CD4-positive, alpha-beta T cell treated with Interleukin-12 subunit alpha and Interleukin-12 subunit beta, for 1 hour (primary cell): ENCODE measurements at places on chromosomes 6 and 20.

- DNase-seq: no peak
Observed at GRCh38 chr6:112931832-112932231, 584.7 kb downstream of the RFPL4B start.

DNA sequence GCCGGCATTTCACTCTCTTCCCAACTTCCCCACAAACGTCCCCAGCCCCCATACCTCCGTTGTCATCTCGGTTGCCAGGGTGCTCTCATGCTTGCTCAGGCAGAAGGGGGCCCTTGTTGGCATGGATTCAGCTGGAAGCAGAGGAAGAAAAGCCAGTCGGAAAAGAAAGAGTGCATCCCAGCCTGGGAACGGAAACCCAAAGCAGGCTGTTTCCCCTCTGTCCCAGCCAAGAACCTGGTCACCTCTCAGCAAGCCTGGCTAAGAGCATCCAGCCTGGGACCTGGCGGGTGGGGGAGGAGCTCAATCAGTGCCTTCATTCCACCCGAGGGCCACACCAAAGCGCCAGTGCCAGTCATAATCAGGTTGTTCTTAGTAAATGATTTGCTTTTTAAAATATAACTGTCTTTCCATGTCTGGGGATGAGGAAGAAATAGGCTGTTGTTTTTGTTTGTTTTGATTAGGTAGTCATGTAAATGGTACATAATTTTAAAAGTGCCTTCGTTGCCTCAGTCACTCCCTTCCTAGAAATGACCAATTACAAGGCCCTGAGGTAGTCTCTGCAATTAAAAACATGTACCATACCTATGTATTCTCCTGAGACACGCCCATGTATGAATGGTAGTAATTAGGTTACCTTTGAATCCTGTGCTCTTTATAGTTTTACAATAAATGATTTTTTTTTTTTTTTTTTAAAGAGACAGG lies 21.1 kb downstream of the CHMP4B start:
- DNase-seq: no peak

GRCh38 chr6:31180500-31180899 lies 10.0 kb upstream of the POU5F1 start:
- DNase-seq: peak; percentile 81

DNA sequence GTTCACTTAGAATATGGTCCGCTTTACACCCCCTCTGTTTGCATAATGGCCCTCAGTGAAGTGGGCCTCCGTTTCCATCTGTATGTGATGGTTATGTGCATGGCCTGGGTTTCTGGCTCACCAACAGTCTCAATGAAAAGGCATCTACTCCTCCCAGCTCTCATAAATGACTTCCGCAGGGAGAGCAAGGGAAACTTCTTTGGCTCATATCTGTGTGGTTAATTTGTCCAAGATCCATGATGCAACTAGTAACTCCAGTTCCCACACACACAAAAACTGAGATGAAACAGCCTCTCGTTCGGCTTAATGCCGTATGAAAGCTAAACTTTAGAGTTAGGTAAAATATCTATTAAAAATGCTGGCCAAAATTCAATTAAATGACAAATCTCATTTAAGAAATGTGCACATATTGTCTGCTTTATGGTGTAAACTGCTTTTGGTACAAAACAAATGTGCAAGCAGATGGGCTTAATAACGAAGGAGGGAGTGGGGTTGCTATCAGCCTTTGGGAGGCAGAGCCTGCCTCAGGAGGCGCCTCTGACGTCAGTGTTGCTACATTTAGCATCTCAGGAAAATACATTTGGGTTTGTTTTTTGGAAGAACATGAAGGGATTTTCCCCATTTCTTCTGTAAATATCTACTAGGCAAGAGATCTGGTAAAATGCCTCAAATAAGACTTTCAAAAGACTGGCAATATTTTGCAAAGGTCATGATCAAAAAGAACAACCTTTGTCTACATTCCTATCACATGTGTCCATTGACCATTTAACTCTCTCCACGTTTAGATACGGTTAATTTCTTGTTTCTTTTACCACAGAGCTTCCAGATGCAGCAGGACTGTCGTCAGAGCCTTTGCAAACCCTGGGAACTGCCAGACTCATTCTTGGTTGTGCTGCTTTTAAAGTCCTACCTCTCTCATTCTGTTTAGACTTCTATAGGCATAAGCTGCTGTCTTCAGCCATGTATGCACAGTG lies 96.8 kb downstream of the ARMC2 start:
- DNase-seq: no peak

GRCh38 chr20:48825566-48825920 lies 2.3 kb downstream of the PREX1 start:
- DNase-seq: no peak

DNA sequence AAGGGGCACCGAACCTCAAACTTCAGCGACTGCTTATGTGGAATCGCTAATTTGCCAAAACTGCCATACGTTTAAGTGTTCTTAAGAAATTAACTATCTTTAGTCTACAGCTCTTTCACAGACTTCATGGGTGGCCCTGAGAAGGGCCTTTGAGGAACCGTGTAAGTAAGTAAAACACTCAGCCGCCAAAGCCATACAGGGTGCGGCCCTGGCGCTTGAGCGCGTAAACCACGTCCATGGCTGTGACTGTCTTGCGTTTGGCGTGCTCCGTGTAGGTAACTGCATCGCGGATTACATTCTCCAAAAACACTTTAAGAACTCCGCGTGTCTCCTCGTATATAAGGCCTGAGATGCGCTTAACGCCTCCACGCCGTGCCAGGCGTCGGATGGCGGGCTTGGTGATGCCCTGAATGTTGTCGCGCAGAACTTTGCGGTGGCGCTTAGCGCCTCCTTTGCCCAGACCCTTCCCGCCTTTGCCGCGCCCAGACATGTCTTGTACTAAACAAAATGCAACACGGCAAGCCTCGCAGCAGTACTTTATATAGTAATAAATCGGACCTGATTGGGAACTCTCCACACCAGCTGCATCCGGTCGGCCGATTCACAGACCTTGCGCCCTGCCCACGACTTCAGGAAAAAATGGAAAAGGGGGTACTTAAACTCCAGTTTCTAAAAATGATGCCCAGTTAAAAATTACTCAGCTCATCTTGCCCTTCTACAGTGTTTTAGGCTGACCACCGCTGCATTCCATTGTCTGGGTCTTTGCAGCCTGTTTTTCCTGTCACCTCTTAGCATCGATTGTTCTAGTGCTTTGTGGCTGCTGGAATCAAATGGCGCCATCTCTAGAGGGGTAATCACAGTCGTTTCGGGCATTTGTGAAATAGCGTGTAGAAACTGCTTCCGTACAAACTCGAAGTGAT lies 38.9 kb downstream of the OR2B2 start:
- DNase-seq: peak; percentile 85

DNA sequence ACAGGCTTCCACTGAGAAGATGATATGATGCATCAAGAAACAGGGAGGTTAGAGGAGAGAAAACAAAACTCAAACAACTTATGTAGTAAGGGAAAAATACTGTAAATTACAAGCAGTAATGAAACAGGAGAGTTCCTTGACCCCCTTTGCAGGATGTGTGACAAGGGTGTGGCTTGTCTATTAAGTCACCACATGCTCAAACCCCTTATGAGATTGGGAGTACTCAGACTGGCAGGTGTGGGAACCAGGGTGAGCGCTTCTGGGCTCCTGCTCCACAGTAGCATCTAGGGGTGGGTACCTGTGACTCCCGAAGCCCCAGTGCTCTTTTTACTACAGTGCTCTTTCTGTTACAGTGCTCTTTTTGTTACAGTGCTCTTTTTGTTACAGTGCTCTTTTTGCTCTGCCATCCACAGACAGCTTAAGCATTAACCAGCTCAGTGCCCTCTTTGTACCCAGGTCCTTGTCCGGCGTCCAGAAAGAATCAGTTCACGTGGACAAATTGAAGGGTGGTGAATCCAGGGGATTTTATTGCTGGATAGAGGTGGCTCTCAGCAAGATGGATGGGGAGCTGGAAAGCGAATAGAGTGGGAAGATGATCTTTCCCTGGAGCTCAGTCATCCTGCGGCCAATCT lies 28.7 kb downstream of the OLIG3 start:
- no peak for DNase-seq
